ENCODE measurements at places on chromosomes 4 and X. TPM values are rescaled to one million over a fixed set of nuclear protein-coding genes. Genes with fewer than 3 reads are reported as not detected.

APOO gene
- total RNA-seq = 9.9 TPM

SPACA5 gene
- total RNA-seq = not detected

GRCh38 chrX:148192547-148192946 lies 211.4 kb downstream of the FMR1NB start:
- H3K4me3 ChIP-seq = no peak overlapping the region
- H3K36me3 ChIP-seq = no peaks in the 10 kb centered on the region
- no peaks in the 10 kb centered on the region for H3K27me3 ChIP-seq

TMSB15C gene
- total RNA-seq = 2.1 TPM

All from body of pancreas (tissue), 4 donors.